ENCODE measurements at places on chromosomes 2 and 18. TPM values are rescaled to one million over a fixed set of nuclear protein-coding genes. Genes with fewer than 3 reads are reported as not detected.

The FAM237A gene
- total RNA-seq = not detected

GRCh38 chr2:199818026-199818425 lies 33.0 kb downstream of the FTCDNL1 start:
- DNase-seq = no peak

DNA sequence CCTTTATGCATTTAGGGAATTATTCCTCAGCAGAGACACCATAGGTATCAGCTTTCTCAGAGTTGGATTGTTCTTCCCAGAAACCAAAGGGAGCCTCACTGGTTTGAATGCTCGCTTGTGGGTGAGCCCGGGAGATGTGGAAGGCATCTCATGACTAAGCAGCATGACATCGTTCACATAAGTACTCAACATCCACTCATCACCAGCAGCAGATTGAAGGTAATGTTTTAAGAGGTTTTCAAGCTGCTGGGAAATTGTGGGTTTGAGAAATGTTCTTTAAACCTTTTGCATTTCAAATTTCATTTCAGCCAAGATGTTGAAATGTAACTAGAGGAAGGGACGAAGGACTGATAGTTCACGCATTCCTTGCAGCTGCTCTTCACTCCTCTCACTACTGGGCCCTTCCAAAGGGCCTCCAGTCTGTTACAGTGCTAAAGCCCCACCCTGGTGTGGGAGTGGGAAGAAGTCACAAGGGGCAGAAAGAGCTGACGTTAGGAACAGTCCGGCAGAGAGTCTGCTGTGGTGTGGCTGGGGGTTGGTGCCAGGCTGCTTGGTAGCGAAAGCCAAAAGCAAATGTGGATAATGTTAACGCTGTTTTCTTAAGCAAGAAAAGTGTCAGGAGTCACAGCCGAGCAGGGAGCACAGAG lies 324.5 kb upstream of the EPHA4 start:
- DNase-seq = no peak

DNA sequence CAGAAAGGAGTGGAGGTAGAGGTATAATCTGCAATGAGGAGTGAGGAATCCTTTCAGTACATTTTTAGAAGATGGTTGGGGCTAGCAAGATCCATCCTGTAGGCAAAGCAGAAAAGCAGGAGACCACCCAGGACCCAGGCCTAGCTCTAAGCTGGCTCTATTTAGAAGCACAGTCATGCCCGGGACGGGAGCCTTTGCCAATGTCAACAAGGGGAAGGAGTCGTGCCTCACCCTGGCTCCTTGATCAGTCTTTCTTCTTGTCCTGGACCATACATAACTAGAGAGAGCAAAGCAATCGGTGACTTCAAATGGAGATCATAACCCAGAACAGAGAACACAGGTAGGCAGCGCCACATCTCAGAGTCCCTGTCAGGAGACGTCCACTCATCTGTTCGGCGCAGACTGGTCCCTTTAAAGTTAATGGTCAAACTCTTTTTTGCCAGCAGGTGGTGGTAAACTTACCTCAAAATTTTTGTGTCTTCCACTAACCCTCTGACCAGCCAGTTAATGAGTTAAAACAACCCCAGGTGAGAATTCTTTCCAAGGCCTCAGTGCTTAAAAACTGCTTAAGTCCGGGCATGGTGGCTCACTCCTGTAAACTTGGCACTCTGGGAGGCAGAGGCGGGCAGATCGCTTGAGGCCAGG lies 8.0 kb downstream of the MC5R start:
- no peak for DNase-seq

The CPLX4 gene
- total RNA-seq = not detected

DNA sequence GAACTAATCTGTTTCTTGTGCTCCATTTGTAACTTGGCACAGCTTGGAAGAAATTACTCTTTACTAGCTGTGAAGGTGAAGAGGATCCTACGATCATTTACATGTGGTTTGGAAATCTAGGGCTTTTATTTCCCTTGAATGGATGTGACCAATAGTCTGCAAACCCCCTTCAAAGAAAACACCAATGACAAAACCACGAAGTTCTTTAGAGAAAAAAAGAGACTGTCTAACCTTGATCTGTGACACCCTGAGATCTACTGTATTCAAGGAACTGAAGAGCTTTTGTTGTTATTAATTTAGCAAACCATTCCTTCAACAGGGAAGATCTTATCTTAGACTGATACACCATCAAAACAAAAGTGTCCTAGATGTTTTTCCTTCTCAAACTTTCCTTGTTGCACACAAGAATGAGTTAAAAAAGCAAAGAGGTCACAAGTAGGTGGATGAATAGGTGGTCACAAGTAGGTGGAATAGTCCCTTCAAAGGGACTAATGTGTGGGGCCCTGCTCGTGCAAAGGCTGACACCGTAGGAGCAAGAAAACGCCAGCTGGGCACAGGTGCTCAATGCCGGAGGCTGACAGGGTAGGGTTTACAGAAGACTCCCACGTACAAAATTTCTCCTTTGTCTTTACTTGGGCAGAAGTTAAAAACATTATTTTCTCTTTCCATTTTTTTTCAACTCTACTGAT lies 95.6 kb upstream of the ITGB6 start:
- no peak for DNase-seq

The PFN4 gene
- total RNA-seq = 1.7 TPM

The CD8B2 gene
- 0.21 TPM for total RNA-seq

The KCNG2 gene
- 0.50 TPM for total RNA-seq

DNA sequence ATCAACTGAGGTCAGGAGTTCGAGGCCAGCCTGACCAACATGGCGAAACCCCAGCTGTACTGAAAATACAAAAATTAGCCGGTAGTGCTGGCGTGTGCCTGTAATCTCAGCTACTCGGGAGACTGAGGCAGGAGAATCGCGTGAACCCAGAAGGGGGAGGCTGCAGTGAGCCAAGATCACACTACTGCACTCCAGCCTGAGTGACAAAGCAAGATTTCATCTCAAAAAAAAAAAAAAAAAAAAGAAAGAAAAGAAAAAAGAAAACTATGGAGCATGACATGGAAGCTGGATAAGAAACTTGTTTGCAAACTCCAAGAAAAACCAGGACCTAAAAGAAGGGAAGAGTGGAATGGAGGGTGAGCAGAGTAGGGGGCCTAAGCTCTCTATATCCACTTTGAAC lies 1.9 kb upstream of the CHMP1B start:
- no peak for DNase-seq

DNA sequence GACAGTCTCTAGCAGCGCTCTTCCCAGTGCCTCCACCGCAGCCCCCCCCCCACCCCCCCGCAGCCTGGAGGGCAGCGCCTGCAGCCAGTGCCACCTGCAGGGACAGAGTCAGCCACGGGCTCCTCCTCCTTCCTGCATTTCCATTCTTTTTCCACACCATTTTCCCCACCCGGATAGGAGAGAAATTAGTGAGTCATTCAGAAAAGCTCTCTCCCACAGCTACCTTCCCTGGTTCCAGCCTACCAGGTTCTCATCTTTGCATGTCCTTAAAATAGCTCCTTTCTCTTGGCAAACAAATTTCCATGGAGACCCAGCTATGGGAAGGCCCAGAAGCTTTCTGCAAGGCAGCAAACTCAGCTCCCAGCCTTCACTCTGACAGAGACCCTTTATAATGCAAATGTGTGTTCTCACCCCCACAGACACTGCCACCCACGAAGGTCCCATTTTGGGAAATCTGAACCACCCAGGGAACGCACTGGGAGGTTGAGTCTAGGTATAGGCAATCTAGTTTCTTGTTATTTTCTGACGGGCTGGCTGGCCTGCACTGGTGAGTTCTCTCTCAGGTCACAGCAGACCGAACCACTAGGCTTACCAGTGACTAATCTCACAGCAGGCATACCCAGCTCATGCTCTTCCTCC lies 41.8 kb upstream of the ATG16L1 start:
- no peak for DNase-seq

GRCh38 chr2:98936353-98937351 lies 627 bp upstream of the CRACDL start:
- DNase-seq = no peak

DNA sequence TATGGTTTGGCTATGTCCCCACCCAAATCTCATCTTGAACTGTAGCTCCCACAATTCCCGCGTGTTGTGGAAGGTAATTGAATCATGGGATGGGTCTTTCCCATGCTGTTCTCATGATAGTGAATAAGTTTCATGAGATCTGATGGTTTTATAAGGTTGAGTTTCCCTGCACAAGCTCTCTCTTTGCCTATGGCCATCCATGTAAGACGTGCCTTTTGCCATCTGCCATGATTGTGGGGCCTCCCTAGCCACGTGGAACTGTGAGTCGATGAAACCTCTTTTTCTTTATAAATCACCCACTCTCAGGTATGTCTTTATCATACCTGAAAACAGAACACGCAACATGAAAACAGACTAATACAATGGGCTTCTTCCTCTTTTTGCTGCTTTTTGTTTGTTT lies 11.2 kb upstream of the C1D start:
- DNase-seq = no peak

- no peak for DNase-seq
Measured at GRCh38 chr2:236171181-236171679, 3.0 kb upstream of the GBX2 start.

The CYS1 gene
- 2.6 TPM for total RNA-seq

- DNase-seq = no peak
Measured at GRCh38 chr2:20415511-20415918, 31.4 kb upstream of the RHOB start.

- DNase-seq = no peak
Measured at GRCh38 chr2:222754324-222754930, 83.0 kb downstream of the MOGAT1 start.

GRCh38 chr2:177629357-177630024 lies 236.9 kb downstream of the AGPS start:
- DNase-seq = no peak

GRCh38 chr18:9653390-9653789 lies 39.0 kb upstream of the PPP4R1 start:
- DNase-seq = no peak

The SPC25 gene
- 0.50 TPM for total RNA-seq

DNA sequence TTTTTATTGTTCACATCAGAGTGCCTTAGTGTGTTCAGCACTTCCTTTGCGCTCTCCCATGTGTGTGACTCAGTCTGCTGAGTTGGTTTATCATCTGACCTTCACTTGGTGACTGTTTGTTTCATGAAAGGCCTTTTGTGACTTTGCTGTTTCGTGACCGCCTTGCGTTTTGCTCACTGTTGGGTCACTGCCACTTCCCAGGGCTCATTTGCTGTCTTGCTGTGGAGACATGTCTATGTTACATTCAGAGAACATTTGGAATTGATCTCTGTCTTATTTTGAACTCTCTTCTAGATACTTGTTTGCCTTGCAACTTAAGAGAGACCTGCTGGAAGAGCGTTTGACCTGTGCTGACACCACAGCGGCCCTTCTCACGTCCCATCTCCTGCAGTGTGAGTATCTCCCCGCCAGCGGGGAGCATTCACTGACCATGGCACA lies 54.7 kb downstream of the FARP2 start:
- no peak for DNase-seq

- DNase-seq = no peak
Measured at GRCh38 chr2:3480352-3481010, 38.9 kb downstream of the ADI1 start.

GRCh38 chr18:2510416-2510815 lies 60.9 kb downstream of the METTL4 start:
- DNase-seq = no peak

The RGPD3 gene
- 0.21 TPM for total RNA-seq

The USP34 gene
- total RNA-seq = 108 TPM

- no peak for DNase-seq
Measured at GRCh38 chr2:39603436-39603835, 62.3 kb upstream of the TMEM178A start.

The HOXD13 gene
- total RNA-seq = not detected

DNA sequence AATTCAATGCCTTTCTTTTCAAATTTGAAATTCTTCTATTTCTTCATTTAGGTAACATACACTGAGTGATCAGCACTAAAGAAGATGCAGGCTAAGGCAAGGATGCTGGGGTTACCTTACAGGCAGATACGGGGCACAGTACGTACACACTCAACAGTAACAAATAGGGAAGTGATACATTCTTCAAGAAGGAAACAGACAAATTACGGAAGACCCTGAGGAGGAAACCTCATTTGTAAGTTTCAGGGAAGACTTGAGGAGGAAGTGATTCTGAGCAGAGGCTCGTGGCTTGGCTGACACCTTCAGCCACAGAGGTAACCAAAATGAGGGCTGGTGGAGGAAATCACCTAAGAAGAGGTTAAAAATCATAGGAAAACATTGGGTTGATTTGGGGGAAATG lies 1108.3 kb upstream of the KLHL29 start:
- DNase-seq = no peak

The SLC5A7 gene
- 0.30 TPM for total RNA-seq

GRCh38 chr2:118604811-118605210 lies 242.6 kb downstream of the EN1 start:
- DNase-seq = no peak

GRCh38 chr2:191539068-191539467 lies 138.9 kb upstream of the NABP1 start:
- DNase-seq = no peak

The LBX2 gene
- 1.5 TPM for total RNA-seq

DNA sequence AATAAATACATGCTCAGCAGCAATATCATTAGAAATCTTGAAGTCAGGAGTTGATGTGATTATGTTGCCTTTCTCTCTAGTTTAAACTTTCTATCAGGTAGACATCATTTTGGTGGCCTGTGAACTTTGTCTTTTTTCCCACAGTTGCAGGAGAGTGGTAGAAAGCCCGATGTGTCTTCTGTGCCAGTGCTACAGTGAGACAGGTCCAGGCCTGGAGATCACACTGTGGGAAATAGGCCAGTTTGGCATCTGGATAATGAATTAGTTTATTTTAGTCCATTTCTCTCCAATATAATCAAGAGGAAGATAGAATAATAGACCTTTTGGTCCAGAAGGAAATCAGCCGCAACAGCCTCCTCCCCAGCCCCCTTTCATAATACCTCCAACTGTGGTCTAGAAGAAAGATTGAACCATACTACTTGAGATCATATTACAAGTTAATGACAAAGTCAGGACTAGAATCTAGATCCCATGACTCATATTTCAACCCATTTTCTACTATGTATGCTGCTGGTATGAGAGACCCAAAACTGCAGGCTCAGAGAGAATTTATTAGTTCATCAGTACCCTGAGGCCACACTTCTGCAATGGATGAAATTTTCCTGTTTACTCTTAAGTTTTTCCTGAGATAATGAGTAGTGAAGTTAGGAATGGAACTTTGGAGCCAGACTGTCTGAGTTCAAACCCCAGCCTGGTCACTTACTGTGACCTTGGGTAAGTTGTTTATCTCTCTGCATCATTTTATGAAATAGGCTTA lies 20.6 kb downstream of the KCMF1 start:
- DNase-seq = no peak

DNA sequence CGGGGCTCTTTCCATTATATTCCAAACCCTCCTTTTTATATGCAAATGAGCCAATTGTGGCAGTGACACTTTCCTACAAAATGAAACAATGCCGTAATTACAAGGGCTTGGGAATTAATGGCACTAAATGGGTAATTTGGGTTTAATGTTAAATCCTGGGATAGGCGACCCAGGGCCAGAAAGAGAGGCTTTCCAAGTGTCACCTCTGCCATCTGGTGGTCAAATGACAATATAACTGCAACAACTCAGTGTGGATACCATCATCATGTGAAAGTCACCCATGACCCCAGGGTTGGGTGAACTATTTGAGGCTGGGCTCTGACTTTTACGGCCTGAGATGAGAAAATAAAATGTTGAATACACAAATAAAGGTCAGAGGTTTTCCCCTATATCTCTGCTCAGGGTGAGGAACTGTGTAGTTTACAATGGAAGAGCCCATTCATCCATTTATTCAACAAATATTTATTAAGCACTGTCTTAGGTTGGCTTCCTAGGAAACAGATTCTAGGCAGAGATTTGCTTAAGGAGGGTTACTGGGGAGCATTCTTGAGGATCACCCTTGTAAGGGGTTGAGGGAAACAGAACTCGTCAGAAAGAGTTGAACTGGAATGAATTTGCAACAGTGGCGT lies 13.6 kb upstream of the THADA start:
- no peak for DNase-seq
